Stimulated activated naive CD4-positive, alpha-beta T cell treated with Interleukin-2 at 50 U/mL for 16 hours (primary cell): ENCODE measurements at places on chromosomes 1 and 21.

GRCh38 chr1:25117233-25117823 lies 115.0 kb downstream of the SYF2 start:
- DNase-seq, result no peak

- DNase-seq, result no peak
These were observed 10.3 kb downstream of the LIX1L start for GRCh38 chr1:145947551-145947950.

- no peak for DNase-seq
These were observed 352.0 kb downstream of the NUF2 start for GRCh38 chr1:163673759-163674151.

- DNase-seq, result no peak
These were observed 133.8 kb upstream of the EDN2 start for GRCh38 chr1:41618066-41618825.

- no peak for DNase-seq
These were observed 35.9 kb upstream of the CCSAP start for GRCh38 chr1:229378586-229379367.

GRCh38 chr1:157968946-157969345 lies 24.5 kb upstream of the KIRREL1 start:
- DNase-seq, result no peak

- DNase-seq, result no peak
These were observed 17.1 kb downstream of the OSCP1 start for GRCh38 chr1:36433102-36433501.

DNA sequence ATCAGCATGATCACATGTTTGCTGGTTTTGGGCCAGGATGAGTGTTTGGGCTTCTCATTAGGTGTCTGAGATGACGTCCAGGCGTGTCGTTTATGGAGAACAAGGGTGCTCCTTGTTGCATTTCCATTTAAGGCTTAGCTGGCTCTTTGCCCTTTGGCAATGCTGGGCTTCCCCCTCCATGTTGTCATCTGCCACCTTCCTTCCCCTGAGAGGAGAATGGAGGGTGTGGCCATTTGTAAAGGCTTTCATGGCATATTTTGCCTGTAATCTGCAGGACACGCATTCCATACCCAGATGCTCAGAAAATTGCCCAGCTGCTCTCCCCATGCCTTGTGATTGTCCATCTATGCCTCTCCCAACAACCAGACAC lies 27.7 kb downstream of the PKP1 start:
- DNase-seq, result no peak

DNA sequence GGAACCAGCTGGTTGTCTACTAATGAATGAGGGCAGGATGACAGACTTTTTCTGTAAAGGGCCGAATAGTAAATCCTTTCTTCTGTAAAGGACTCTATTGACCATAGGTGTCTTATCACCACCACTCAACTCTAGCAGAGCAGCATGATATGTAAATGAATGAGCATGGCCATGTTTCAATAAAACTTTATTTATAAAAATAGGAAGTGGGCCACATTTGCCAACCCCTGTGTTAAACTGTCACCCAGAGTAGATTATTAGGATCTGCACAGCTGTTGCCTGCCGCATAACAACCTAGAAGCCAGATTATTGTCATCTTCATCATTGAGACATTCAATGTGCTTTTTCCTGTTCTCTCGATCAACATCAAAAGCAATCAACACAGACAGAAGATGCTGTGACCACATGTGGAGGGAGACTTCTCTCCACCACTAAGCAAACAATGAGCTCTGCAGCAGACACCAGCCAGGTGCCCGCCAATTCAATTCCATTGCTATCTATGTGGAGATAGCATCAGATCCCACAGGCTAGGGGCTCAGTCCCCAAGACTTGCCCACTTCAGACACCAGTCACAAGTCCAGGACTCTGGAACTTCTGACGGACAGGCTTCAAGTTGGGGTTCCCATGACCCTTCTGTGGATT lies 6.8 kb upstream of the EFHD2 start:
- DNase-seq, result no peak

DNA sequence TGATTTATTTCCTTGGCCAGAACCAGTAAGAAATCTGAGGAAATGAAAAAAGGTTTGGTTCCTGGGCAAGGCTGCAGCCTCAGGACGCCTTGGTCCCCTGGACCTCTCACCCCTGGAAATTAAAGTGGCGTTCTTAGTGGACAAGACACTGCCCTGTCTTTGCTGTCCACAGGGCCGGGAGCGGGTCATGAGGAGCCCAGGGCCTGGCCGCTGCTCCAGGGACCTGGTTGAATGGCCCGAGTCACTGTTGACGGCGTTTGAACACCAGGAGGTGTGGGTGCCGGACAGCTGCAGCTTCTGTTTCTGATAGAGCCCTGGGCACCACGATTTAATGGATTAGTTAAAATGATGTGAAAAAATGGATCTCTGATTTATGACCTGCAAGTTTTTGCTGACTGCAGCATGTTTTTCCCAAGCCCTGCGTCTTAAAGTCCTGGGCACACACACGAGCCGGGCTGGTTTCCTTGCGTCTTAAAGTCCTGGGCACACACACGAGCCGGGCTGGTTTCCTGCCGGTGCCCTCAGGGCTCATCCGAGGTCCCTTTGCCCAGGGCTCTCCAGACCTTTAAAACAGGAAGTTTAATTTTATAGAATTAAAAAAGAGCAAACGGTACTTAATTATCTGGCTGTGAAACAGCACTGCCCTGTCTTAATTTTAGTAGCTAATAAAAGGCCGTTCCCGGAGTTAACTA lies 74.1 kb upstream of the ACTRT2 start:
- DNase-seq, result no peak

GRCh38 chr1:108089477-108089876 lies 110.7 kb downstream of the SLC25A24 start:
- DNase-seq, result no peak

- DNase-seq, result peak; percentile 77
These were observed 517 bp upstream of the H3-3A start for GRCh38 chr1:226061841-226062557.

DNA sequence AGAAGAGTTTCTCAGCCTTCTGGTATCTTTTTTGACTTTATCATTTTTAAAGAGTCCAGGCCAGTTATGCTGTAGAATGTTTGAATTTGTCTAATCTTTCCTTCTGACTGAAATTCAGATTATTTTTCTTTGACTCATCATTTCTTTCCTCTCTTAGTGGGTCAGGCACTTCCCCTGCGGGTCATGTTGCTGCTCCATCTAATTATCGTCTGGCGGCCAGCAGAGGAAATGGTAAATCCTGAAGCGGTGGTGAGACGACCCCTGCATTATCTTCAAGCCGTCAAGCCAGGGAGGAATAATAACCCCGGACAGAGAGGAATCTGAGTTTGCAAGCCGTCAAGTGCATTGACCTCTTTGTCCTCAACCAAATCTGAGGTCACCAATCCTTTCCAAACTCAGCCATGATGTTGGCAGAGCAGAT lies 102.1 kb downstream of the ADSS2 start:
- no peak for DNase-seq

- DNase-seq, result no peak
These were observed 6.6 kb downstream of the SDC3 start for GRCh38 chr1:30901798-30902581.
